ENCODE measurements at places on chromosomes 13 and 19. TPM values are rescaled to one million over a fixed set of nuclear protein-coding genes. Genes with fewer than 3 reads are reported as not detected.

The PRRG2 gene
- total RNA-seq: 0.98 TPM

DNA sequence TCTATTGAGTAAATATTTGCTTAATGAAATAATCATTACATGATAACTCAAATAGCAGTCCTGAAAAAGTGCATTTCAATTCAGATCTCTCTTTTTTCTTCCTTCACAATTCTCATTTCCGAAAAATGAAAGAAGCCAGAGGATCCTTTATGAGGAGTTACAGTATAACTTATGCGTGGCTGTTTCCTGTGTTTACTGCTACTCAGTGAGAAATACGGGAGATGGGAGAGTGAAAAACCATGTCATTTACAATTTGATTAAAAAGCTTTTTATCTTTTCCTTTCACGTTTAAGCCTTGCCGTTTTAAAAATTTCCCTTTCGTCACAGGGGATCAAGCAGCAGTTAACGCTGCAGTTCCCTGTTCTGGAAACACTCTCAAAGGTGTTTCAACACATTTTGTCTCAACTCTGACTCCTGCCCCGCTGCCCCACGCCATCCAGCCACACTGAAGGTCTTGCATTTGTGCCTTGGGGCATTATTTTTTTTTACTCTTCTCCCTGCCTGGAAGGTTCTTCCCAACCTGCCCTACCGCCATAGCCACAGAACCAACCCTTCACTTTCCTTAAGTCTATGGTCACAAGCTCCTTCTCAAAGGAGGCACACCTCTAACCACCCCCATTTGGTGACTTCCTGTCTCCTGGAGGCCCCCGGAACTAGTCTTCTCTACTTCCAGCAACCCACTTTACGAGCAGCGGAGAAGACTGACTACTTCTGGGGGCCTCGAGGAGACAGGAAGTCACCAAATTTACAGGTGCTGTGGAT lies 17.0 kb downstream of the KL start:
- DNase-seq: no peak

GRCh38 chr13:27905650-27906049 lies 14.2 kb upstream of the PDX1 start:
- DNase-seq: no peak

GRCh38 chr13:90585392-90585791 lies 762.1 kb upstream of the MIR17HG start:
- no peak for DNase-seq

DNA sequence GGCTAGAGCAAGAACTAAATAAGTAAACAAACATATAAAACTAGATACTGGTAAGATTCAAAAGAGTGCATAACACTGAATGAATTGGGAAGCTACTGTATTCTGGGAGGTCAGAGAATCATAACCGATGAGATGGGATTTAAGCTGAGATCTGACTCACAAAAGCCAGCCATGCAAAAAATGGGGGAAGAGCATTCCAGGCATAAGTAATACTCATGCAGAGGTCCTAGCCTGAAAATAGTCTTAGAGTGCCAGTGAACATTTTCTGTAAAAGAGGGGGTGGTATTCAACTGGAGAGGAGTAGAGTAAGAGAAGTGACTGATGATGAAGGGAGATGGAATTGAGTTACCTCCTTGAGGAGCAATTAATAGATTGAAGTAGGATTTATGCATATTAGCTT lies 872.0 kb upstream of the GPC6 start:
- DNase-seq: no peak
